ENCODE measurements at places on chromosomes 6 and 20.

DNA sequence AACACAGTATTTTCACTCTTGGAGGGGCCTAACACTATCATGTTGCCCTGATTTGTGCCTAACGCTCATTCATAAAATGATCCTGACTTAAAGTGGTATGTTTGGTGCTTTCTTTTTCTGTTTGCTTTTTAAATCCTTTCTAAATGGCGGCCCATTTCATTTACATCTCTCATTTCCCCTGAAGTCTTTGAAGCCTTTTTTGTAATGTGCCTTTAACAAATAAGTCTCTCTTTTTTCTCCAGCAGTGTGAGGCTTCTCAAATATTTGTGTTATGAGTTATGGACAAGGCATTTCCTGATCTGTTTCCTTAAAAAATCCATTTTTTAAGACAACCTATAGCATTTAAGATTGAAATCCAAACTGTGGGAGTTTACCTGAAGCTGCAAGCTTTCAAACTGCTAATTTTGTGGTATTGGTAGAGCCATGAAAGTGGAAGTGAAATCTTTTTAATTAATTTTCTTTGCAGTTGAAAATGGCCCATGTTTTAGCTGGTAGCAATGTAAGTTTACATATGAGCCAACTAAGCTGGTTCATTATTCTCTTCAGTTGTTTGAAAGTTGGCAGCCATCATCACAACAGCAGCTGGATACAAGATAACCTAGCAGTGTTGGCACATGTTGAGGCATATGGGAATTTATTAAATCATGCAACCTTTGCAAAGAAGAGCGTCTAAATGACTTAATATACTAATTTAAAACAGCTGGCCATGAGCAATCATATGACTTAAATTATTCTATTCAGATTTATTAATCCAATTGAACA lies 469.7 kb downstream of the CDKAL1 start:
- no peak for DNase-seq

DNA sequence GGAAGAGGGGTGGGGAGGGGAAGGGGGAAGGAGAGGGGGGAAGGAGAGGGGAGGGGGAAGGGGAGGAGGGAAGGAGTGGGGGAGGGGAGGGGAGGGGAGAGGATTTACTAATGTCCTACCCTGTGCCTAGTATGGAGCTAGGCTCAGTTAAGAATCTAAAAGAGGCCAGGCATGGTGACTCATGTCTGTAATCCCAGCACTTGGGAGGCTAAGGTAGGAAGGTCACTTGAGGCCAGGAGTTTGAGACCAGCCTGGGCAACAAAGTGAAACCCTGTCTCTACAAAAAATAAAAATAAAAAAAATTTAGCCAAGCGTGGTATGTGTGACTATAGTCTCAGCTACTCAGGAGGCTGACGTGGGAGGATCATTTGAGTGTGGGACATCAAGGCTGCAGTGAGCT lies 13.0 kb downstream of the UBE2J1 start:
- DNase-seq, result no peak

GRCh38 chr6:108587258-108588059 lies 26.7 kb downstream of the FOXO3 start:
- no peak for DNase-seq

- DNase-seq, result no peak
These were observed 75.7 kb downstream of the MRPL14 start for GRCh38 chr6:44051515-44051914.

DNA sequence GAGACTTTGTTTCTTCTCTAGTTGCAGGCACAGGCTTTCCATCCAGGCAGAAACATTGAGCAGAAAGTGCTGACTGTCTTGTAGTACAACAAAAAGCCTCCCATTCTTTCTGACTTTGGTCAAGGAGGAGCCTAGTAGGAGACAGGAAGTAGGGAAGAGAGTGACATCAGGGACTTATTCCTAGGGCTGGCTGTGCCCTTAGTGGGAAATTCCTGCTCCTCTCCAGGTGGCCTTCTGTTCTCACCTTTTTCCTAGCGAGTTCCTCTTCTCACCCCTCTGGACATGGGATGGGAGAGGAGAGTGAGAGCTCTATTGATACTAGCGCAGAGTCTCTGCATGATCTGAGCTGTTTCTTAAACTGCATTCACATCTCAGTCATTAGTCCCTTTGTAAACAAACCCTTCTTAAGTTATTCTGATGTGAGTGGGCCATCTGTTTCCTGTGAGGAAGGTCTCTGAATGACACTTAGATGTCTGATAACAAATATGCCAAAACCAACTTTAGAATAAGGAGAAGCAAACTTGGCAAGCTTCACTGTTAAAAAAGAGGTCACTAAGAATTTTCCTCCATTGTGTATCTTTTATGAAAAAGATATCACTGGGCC lies 455.0 kb downstream of the GJA1 start:
- no peak for DNase-seq

- no peak for DNase-seq
These were observed 39.3 kb downstream of the TSBP1 start for GRCh38 chr6:32332433-32332832.

GRCh38 chr6:71294121-71294523 lies 5.5 kb downstream of the OGFRL1 start:
- DNase-seq, result no peak

DNA sequence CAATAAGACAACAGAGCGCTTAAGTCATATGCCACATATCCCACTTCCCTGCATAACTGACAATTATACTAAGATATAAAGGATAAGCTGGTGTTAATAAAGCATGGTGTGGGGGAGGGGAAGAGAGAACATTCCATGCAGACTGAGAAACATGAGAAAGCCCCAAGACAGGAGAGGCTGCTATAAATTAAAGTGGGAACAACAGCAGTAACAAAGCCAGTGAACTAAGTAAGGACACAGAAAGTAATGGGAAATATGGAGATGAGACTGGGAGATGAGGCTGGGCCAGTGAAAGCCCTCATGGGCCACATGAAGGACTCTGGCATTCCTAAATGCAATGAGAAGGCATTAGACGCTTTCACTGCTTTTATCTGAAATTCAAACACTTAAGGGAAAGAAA lies 41.3 kb downstream of the SESN1 start:
- DNase-seq, result no peak

- DNase-seq, result peak; percentile 46
These were observed 90.5 kb downstream of the PRND start for GRCh38 chr20:4812216-4812615.

- DNase-seq, result no peak
These were observed 1.7 kb downstream of the HLA-DOB start for GRCh38 chr6:32815115-32815514.

- no peak for DNase-seq
These were observed 43.2 kb downstream of the YTHDF1 start for GRCh38 chr20:63172726-63173125.

DNA sequence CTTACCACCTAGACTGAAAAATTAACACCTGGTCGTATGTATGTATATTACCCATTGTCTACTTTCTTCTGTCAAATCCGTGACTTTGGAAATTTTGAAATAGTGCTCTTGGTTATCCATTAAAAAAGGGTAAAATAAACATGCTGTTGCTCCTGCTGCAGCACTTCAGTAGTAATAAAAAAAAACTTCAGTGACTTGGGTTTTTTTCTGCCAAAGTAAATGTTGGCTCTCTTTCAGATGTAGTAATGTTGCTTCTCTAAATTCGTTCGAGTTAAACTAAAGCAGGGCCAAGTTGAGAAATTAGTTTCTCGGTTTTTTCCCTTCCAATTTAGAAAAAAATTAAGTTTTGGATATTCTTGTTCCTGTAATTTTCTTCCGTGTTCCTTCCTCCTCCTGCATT lies 34.2 kb downstream of the JARID2 start:
- no peak for DNase-seq

DNA sequence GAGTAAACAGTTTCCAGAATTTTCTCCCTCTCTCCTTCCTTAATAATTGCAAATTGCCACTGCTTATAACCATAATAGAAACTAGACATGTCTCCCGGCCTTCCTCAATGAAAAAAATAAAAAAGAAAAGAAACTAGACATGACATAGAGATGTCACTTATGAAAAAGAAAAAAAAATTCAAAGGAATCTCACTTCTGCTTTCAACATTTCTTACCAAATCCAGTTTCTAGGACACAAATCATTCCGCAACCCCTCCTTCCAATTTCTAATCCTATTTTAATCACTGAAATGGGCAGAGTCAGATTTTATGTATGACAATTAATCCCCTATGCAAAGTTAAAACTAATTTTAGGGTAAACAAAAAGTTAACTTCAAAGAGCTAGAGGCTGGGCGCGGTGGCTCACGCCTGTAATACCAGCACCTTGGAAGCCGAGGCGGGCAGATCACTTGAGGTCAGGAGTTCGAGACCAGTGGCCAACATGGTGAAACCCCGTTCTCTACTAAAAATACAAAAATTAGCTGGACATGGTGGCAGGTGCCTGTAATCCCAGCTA lies 40.1 kb upstream of the EEF1A1 start:
- DNase-seq, result no peak

- DNase-seq, result peak; percentile 87
These were observed 98.3 kb downstream of the RAMACL start for GRCh38 chr6:166488076-166488685.

GRCh38 chr6:516213-516612 lies 124.7 kb downstream of the IRF4 start:
- DNase-seq, result no peak

DNA sequence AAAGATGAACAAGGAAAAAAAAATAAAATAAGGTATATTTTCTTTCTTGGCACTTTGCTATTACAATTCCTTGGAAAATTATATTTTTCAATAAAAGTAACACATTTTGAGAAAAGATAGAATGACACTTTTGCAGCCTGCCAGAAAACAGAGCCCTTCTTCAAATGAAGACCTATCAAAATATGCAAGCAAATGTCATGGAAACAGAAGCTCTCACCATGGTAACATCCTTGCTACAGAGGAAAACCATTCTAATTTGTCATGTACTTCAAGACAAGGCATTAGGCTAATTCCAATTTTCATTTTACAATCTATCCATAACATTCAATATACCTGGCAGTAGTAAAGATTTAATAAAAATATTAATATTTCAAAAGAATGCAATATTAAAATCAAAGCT lies 177.9 kb downstream of the RNGTT start:
- no peak for DNase-seq

GRCh38 chr6:11384531-11385309 lies 152.3 kb upstream of the NEDD9 start:
- no peak for DNase-seq

DNA sequence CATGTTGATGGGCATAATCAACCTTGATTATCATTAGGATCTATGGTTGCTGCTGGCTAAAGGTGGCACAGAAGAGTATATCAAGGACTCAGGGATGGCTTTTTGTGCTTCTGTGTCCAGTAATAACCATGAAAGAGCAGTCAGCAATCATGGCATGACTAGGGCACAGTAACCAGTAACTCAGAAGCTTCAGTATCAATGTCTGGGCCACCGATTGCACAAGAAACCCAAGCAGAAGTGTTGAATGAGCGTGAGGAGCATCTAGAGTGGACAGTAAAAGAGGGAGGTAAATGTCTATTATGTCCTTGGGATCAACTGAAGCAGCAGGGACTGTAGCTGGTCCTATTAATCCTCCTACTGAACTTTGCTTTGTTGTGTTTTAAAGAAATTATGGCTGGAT lies 81.5 kb upstream of the F13A1 start:
- no peak for DNase-seq

- DNase-seq, result no peak
These were observed 59.6 kb downstream of the PPP1R14C start for GRCh38 chr6:150202404-150202803.

DNA sequence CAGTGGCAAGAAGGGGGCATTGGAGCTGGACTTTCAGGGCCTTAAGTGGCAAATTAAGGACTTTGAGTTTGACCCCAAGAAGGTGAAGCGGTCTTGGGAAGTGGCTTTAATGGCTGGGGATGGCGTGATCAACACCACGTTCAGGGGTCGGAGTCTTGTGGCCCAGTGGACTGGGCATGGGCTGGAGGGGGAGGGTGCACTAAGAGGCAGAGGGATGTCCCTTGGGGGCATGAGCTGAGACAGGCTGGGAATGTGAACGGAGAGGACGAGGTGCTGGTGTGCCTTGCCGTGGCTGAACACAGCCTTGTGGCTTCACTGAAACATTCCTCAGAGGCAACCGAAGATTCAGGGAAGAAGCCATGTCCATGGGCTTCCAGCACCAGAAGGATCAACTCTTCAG lies 227.0 kb downstream of the SYNDIG1 start:
- DNase-seq, result no peak

GRCh38 chr6:84553527-84553926 lies 210.9 kb downstream of the TBX18 start:
- no peak for DNase-seq

DNA sequence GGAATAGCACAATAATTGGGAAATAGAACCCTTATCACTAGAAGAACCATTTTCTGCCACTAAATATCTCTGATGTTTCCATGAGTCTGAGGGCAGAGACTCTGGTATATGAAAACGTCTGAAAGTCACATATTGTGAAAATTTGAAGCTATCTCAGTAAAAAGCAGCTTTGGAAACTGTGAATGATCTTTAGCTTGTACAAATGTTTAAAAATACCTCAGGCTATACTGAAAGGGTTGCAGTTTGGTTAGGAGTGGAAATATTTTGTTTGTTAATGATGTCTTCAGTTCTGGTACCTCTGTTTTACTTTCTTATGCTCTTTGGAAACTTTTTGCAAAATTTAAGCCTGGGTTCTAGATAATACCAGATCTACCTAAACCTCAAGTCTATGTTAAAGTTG lies 135.0 kb downstream of the SLC16A10 start:
- no peak for DNase-seq

Data from CD4-positive, alpha-beta T cell treated with Interleukin-21 for 1 hour (primary cell).